ENCODE measurements at places on chromosomes 13 and 19.

- no peak for DNase-seq
Observed at GRCh38 chr13:39909634-39910033, 254.2 kb downstream of the COG6 start.

DNA sequence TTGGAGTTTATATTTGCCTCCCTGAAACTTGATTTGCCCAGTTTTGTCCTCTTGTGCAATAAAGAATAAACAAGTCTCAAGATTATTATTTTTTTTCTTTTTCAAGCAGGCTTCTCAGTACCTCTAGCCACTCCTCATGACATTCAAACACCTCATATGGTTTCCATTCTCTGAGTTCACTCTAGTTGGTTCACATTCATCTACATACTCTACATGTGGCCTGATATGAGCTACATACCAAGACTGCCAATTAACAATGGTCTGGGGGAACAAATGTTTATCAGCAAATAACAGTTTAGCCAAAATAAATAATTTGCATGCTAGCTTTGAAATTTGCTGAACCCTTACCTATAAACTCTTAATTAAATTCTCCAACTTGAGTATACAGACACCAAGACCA is 22.5 kb downstream of the KCNRG start:
- no peak for DNase-seq

DNA sequence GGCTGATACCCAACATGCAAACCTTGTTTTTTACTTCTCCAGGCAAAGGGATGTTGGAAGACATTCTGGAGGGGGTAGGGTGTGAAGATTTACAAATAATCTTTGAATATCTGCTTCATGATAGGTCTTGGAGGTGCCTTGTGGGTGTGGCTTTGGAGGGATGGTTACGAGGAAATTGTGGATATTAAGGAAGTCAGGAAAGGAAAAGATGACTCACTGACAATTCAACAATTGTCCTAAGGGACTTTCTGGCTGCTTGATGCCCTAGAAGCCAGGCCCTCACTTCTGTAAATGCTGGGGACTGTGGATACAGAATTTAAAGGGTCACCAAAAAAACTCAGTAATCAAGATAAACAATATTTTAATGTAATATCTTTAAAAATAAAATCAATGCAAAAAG is 37.4 kb upstream of the ZNF527 start:
- DNase-seq, result no peak

- no peak for DNase-seq
Observed at GRCh38 chr19:14116918-14117578, 514 bp downstream of the PRKACA start.

GRCh38 chr19:8319807-8320520 is 1.2 kb downstream of the NDUFA7 start:
- no peak for DNase-seq

GRCh38 chr13:101493541-101493940 is 41.1 kb downstream of the ITGBL1 start:
- no peak for DNase-seq

All from activated naive CD8-positive, alpha-beta T cell treated with anti-CD3 and anti-CD28 coated beads, Interleukin-2, amount 10 ng/mL, durations not matched to agents 7 days and 5 days (primary cell).